ENCODE measurements at places on chromosomes 6 and 20.

- DNase-seq: no peak
Observed at GRCh38 chr6:105170059-105170458, 9.8 kb downstream of the POPDC3 start.

GRCh38 chr6:33586108-33586640, 6.1 kb upstream of the BAK1 start:
- no peak for DNase-seq

- DNase-seq: no peak
Observed at GRCh38 chr20:52340036-52340634, 148.6 kb upstream of the ZFP64 start.

- no peak for DNase-seq
Observed at GRCh38 chr6:136994782-136995181, 50.0 kb downstream of the IL20RA start.

DNA sequence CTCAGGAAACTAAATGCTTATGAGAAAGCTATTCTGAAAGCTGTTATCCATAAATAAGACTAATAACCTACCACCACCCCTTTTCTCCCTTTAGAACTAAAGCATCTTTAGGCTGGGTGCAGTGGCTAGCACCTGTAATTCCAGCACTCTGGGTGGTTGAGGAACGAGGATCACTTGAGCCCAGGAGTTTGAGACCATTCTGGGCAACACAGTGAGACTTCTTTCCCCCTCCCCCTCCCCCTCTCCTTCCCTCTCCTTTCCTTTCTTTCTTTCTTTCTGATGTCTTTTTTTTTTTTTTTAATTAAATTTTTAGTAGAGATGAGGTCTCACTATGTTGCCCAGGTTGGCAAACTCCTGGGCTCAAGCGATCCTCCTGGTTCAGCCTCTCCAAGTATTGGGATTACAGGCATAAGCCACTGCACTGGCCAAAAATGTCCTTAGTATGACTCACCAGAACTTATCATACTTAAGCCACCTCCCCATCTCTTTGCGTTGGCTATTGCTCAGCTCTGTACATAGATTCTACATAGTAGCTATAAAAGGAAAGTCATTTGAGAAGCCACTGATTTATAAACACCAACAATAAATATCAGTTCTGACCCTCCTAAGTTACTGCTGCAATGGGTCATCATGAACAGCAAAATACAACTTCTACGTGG, 54.8 kb upstream of the SPDEF start:
- DNase-seq: no peak

GRCh38 chr6:38100380-38100779, 280.9 kb downstream of the ZFAND3 start:
- DNase-seq: no peak

DNA sequence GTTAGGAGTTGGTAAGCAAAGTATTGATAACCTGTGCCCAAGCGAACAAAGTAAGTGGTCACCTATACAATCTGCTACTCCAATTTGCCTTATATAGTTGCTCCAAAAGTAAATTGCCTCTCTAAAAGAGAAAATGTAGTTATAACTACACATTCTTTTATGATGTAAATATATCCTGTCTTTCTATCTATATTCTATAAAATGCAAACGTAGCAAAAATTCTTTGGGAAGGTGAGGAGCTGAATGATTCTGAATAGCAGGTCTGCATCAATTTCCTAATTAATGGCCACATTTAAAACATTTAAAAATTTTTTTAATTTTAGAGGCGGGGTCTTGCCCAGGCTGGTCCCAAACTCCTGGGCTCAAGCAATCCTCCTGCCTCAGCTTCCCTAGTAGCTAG, 64.2 kb upstream of the ASIP start:
- no peak for DNase-seq

- DNase-seq: no peak
Observed at GRCh38 chr6:3232017-3232945, 4.8 kb upstream of the TUBB2B start.

DNA sequence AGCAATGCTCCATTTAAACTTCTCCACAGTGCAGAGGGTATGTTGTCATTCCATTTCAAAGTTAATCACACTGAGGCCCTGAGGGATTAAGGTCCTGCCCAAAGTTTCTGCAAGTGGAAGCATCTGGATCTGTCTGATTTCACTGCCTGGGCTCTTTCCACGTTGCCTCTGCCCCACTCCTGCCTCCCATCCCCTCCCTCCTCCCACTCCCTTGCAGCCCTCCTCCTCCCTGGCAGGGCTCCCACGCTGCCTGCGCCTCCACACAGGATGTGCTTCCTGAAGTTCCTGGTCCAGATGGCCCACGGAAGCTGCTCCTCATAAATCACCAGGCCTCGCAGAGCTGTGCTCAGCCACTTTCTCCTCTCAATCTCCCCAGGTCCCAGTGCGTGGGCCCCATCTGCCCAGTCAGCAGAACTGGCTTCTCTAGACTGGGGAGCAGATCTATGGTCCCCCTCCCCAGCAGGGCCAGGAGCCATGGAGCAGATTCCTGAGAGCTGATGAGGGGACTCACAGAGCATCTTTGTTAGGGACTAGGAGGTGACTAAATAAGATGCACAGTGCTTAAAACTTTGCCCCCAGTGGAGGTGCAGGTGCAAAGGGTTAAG, 65.4 kb upstream of the MAFB start:
- no peak for DNase-seq

DNA sequence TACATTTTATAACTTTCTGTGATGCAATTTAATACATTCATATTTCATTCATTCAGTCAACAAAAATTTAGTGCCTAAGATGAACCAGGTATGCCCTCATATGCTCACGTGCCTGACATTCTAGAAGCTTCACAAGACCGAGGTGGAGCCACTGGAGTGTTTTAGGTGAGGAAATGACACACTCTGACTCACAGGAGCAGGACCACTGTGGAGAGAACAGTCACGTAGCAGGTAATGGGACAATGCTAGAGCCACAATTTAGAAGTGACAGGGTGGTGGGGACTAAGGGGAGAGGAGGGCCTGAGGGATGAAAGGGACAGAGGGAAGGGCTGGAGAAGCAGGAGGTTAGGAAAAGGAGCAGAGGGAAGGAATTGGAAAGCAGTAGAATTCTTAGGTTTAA, 17.6 kb upstream of the HLA-A start:
- DNase-seq: no peak

DNA sequence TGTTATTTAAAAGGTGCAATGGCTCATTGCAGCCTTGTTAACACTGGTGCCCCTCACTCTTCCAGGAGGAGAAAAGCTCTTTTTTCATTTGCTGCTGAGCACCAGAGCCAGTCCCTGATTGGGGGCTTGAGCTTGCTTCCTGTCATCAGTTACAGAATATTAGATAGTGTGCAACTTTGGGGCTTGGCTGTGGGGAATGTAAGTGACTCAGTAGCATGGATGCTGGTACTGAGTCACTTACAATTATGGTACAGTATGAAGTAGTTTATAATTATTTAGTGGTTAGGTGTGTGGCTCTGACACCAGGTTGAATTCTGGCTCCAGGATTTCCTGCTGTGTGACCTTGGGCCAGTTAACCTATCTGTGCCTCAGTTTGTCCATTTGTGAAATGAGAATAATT, 37.6 kb downstream of the ANKS1A start:
- DNase-seq: no peak

DNA sequence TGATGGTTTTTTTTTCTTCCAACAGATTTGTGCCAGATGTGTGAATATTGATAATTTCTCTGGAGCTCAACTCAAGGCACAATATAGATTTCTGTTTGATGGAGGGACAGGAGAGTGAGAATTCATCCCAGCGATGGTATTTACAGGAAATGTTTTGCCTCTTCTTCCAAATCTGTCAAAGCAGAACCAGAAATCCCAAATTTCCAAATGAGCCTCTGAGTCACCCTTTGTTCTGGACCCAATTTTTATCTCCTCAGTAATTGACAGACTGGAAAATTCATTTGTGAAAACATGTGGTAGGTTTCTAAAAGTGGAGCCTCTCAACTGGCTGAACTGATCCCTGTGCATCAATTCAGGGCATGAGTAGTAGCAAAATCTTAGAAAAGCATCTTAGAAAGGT, 223.2 kb upstream of the TSHZ2 start:
- no peak for DNase-seq

- DNase-seq: no peak
Observed at GRCh38 chr20:40438161-40438830, 250.7 kb downstream of the MAFB start.

DNA sequence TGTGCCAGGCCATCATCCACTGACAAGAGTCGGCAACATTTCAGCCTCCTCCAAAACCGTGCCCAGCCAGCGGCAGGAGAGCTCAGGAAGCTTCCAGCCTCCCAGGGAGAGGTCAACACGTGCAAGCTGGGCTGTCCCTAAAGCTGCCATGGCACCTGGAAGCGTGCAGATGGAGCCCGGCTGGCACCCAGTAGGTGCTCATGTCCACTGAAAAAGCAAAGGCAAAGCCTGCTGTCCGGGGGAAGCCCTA, 14.4 kb upstream of the TLDC2 start:
- DNase-seq: no peak

- no peak for DNase-seq
Observed at GRCh38 chr6:5158180-5158579, 73.0 kb downstream of the PPP1R3G start.

GRCh38 chr6:109978174-109979032, at the start of gene GPR6:
Gene GPR6, plus strand, starts transcription at chr6:109978311. Its CDS starts 802 bp downstream, at chr6:109979113.
- DNase-seq: peak; percentile 3

GRCh38 chr20:62368976-62369814, 2.1 kb upstream of the LAMA5 start:
- DNase-seq: no peak

GRCh38 chr6:49782293-49782692, 4.8 kb downstream of the PGK2 start:
- DNase-seq: no peak

DNA sequence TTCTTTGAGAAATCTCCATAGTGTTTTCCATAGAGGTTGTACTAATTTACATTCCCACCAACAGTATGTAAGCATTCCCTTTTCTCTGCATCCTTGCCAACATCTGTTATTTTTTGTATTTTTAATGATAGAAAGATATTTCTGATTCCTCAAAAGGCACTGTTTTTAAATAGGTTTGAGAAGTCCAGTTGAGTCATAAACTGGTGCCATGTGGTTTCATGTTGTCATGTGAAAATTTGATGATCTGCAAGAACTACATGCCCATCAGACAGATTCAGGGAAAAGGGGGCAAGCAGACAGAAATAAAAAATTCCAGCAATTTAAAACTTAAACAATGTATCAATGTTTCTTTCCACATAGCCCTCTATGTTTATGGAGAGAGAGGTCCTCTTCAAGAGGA, 227.5 kb downstream of the KCNQ5 start:
- DNase-seq: no peak

GRCh38 chr6:14837435-14837834, 408.4 kb upstream of the JARID2 start:
- DNase-seq: no peak

DNA sequence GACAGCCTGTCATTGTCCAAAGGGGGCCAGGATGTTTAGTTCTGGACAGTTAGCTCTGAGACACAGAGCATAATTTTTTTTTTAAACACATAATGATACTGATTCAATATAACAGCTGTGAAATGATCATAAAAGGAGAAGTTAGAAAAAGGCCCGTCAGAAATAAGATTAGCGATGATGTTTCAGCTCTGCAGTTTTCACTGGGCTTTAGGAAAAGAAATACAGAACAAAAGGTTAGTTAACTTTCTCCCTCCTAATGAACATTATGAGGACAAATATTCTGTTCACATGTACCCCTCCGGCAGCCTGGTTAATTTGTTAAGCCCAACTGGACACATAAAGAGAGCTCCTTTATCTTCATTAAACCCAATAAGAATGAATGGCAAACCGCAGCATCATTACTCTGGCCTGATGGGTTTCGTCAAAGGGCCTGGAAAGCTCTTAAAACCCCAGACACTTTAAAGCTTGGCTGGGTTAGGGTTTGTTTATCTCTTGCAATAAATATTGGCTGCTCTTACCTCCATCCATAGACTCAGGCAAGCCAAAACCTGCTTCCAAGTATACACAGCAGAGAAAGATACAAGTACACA, 394.6 kb downstream of the KIF16B start:
- DNase-seq: no peak

GRCh38 chr6:131080084-131080483, 17.0 kb upstream of the EPB41L2 start:
- DNase-seq: no peak

GRCh38 chr6:139877828-139878405, 503.5 kb upstream of the CITED2 start:
- no peak for DNase-seq

GRCh38 chr6:75283907-75284631, 523 bp downstream of the TMEM30A start:
- DNase-seq: no peak

GRCh38 chr6:6368684-6369052, 48.2 kb upstream of the F13A1 start:
- no peak for DNase-seq

DNA sequence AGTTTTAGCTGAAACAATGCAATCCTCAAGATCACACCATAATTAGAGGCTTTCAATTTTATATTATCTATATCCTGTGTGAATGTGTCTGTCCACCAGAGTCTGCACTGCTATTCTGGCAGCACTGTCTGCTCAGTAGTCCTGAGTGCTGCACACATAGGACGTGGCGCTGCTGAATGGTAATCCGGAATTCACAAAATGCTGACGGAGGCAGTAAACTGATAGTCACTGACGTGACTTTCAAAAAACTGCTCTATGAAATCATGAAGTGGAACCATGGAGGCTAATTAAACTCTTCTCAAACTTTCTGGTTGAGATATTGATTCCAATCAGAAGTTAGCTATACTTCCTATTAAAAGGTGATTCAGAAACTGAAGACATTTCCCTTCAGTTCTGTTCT, 190.8 kb upstream of the NOX3 start:
- no peak for DNase-seq

GRCh38 chr6:149055195-149055899, 262.2 kb upstream of the TAB2 start:
- no peak for DNase-seq

DNA sequence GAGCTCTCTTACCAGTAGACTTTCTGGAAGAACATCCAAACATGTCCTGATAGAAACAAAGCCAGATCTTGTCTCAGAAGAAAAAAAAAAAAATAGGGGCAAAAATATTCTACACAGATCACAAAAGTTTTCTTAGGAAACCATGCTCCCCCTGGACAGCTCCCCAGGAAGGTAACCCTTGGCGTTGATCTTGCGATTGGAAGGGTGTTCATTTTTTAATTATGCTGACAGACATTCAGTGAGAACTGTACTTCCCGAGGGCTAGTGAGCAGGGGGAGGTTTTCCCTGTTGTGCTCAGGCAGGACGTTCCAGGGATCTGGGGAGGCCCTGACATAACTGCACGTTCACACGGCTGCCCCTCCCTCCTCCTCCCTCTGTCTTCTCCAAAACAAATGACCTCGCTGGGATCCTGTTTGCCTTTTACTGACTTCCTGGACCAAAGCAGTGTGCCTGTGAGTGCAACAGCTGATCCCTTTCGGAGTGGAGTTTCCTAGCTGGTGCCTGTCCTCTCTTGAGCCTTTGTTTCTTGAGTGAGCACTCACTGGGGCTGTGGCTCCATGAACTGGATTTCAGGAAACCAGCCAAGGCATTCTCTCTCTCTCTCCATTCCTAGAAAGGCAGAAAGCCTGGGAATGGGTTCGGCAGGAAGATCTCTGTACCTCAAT, 46.7 kb downstream of the MARCKS start:
- no peak for DNase-seq

DNA sequence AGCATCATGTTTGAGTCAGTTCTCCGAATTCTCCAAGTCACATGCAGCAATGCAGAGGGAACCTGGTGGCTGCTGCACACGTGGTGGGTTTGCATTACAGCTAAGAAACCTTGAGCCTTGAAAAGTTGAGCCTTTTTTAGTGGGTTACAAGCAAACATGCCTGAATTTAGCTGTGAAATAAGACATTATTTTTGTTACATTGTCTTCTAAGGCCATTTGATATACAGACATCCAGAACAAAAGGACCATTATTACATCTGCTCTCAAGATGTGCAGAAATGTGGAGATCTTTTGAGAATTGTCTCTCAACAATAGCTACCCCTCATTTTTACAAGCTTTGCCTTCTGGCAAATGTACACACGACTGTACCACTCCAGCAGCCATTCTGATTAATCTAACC, 720.5 kb upstream of the SLC35B3 start:
- no peak for DNase-seq

Data from Kasumi-1 (cell line).